Right hindlimb (tissue), 1 donor: ENCODE measurements at places on chromosomes 5 and 9.
A peak's percentile ranks its signal among the peaks of the same experiment; 100 is the strongest.

- no peak for DNase-seq
These were observed 40.4 kb upstream of the MAN2A1 start for GRCh38 chr5:109649318-109649717.

- no peak for DNase-seq
These were observed 459.0 kb downstream of the TLE4 start for GRCh38 chr9:80030801-80031200.

GRCh38 chr5:59703789-59704188 lies 189.7 kb downstream of the PDE4D start:
- DNase-seq, result no peak

GRCh38 chr9:121735065-121735792 lies 83.8 kb downstream of the DAB2IP start:
- no peak for DNase-seq

- DNase-seq, result peak; percentile 66
These were observed at the start of gene COL15A1 for GRCh38 chr9:98943682-98944056. COL15A1 (plus strand) TSS chr9:98943907; CDS start chr9:98944062, 155 bp downstream.

DNA sequence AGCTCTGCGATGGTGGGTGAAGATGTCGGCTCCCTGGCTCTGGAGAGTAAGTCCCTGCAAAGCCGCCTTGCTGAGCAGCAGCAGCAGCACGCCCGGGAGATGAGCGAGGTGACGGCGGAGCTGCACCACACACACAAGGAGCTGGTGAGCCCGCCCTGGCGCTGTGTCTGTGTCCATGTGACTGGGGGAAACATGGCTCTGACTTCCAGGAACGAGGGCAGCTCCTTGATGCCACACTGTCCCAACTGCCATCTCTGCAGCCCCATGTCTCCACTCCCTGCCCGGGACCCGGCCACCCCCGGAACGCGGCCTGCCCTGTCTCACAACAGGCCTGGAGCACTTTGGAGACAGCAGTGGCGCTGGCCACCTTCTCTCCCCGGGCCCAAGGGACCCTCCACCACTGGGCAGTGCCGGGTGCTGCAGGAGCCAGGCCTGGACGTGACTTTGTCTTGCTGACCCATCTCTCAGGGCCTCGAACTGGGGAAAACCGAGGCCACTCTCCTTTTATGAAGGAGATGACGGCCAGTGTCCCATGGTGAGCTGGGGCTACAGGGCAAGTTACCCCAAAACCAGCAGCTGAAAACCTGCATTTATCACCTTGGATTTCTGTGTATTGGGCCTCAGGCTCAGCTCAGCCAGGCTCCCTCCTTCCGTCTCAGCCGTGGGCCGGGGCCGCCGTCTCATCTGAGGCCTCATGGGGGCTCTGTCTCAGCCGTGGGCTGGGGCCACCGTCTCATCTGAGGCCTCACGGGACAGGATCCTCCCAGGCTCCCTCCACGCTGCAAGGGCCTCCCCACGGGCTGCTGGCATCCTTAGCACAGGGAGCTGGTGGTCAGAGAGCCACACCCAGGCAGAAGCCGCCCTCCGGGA lies 28.6 kb downstream of the CEP72 start:
- DNase-seq, result no peak
